Right cardiac atrium (tissue), 5 donors: ENCODE measurements at places on chromosomes 5 and 9. TPM values are rescaled to one million over a fixed set of nuclear protein-coding genes. Genes with fewer than 3 reads are reported as not detected.

DNA sequence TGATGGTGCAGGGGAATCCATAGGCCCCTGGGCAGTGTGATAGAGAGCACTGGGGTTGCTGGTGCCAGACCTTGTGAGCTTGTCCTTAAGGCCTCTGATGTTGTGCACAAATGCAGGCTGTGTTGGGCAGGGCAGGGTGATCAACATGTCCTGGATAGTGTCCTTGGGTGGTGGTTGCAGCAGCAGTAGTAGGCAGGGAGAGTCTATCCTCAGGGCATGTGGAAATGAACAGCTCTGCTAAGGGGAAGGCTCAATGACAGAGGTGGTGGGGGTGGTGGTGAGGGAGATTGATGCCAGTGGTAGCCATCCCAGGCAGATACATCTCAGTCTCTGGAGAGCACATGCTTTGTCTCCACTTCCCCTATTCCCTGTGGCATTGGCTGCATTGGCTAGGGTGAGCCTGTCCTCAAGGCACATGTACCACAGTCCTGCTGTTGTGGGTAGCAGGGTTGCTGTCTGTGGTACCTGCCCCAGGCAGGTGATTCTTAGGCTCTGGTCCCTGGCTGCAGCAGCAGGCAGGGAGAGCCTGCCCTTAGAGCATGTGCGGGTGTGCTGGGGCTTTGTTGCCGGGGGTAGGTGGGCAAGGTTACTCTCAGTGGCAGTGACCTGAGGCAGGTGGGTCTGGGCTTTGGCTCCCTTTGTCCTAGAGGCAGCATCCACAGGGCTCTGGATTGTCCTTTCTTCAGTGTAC, 111.1 kb downstream of the WDR70 start:
- no peak for DNase-seq

- DNase-seq, result no peak
Observed at GRCh38 chr5:94675965-94676618, 57.6 kb downstream of the SLF1 start.

GRCh38 chr9:93633492-93634221, 57.3 kb downstream of the PHF2 start:
- DNase-seq, result peak; percentile 37

DNA sequence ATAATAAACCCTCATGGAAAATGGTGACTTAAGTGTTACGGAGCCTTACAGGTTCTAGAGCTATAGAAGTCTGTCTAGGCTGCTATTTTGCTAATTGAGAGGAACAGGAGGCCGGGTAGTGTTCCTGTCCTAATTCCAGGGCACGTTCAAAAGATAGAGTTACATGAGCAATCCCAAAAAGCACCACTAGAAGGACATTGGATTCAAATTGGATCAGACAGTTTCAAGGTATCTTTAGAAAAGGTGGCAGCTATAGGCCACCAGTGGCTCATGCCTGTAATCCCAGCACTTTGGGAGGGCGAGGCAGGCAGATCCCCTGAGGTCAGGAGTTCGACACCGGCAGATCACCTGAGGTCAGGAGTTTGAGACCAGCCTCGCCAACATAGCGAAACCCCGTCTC, 458.8 kb downstream of the TMEM232 start:
- DNase-seq, result no peak

The IFNW1 gene
- total RNA-seq, result not detected

GRCh38 chr5:54390015-54390414, 65.5 kb upstream of the HSPB3 start:
- no peak for DNase-seq

The IFNB1 gene
- not detected for total RNA-seq

GRCh38 chr9:80867731-80868130, 821.6 kb downstream of the TLE1 start:
- no peak for DNase-seq

DNA sequence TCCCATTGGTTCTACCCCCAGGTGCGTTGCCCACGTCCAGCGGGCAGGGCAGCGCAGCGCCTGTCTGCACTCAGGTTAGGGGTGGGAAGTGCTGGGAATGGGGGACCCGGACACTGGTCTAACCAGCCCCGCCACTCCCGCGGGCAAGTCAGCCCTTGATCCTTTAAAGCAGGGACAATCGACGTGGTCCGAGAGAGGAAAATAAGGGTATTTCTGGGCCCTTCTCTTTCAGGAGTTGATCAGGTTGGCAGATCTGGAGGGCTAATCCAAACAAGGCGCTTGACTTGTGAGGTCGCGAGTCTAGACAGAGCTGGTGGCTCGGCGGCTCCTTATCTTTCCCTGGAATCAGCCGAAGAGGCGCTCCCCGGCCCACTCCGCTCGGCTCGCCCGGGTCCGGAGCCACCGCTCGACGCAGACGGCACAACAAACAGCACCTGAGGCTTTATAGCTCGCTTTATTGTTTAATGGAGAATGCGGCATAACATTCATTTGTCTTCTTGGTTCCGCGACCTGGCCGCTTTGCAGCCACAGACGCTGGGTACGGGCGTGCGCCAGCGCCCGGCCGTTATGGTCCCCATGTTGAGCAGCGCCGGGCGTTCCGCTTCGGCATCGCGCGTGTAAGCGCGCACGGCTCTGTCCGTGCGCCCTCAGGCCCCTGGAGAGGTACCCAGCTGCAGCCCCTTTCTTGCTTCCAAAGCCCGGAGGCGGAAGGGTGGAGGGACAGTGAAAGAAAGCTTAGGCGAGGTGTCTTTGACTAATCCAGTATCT, 15.8 kb downstream of the ISL1 start:
- DNase-seq, result peak; percentile 16

GRCh38 chr5:174231956-174232487, 186.5 kb downstream of the NSG2 start:
- no peak for DNase-seq

DNA sequence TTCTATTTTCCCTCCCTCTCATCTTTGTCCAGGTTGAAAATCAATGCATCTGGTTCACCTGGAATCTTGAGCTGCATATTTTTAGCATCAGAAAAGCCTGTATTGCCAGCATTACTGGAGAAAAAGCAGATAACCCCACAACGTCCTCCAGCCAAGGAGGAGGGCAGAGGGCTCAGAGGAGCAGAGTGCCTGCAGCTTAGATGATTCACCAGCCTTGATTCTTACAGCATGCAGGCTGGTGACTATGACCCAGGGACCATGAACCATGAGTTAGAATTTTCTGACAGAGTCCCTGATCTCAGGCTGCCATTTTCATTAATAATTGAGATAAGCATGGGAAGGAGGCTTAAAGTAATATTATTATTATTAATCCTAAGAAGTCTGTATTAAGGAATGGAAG, 278.2 kb downstream of the BRINP1 start:
- no peak for DNase-seq

DNA sequence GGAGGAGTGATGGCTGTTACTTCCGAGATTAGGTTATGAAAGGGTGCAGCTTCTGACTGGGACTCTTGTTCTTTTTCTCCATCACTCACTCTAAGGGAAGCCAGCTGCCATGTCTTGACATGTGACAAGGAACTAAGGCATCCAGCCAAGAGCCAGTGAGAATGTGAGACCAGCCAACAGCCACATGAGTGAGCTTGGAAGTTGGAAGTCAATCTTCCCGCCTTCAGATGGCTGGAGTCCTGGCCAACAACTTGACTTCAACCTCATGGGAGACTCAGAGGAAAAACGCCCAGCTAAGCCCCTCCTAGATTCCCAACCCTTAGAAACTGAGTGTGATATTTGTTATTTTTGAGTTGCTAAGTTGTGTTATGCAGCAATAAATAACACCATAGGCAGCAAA, 201.1 kb downstream of the SNX18 start:
- DNase-seq, result peak; percentile 73

The ZNF189 gene
- 36.0 TPM for total RNA-seq
